Common myeloid progenitor, CD34-positive (primary cell): ENCODE measurements at places on chromosomes 3 and 15.

DNA sequence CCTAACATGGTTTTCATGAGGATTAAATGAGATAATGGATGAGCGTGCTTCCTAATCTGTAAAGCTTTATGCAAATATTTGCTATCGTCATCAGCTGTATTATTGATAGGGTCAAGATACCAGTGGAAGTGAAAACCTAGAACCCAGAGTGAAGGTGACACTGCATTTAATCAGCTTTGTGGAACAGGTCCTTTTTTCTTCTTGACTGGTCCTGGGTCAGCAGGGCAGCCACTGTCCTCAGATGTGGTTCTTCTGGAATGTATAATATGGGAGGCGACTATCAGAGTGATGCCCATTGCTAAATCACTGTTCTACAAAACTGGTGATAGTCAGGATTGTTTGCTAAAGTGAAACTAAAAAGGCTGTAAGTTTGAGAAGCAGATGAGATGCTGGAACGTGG, 41.4 kb downstream of the SORD start:
- no peak for DNase-seq

GRCh38 chr3:65734792-65735191, 303.9 kb downstream of the MAGI1 start:
- DNase-seq, result no peak

- no peak for DNase-seq
Observed at GRCh38 chr15:100021653-100022052, 288.4 kb upstream of the LYSMD4 start.

- DNase-seq, result peak; percentile 77
Observed at GRCh38 chr3:21792176-21792575, 41.2 kb upstream of the ZNF385D start.

DNA sequence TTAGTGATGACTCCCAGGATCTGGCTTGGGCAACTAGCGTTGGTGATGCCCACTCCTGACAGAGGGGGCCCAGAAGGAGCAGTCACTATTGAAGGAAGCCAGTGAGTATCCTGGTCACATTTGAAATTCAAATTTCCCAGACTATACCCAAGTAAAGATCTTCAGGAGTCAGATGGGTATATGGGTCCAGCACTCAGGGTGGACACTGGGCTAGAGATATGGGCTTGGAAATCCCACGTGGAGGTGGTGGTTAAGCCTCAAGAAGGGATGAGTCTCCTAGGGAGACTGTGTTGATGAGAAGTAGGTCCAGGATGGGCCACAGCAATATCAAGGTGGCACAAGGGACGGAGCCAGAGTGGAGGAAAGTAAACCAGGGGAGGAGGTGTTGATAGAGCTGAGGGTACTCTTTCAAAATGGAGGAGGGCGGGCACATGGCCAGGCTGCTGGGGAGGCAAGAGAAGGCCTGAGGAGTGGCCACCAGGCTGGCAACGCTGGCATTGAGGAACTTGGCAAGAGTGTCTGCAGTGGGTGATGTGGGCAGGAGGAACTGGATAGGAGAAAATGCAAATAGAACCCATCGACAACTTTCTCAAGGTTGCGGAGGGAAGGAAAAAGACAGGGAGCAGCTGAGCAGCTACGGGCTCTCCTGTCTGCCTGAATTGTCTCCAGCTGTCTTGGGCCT, 3.7 kb upstream of the SLCO2A1 start:
- no peak for DNase-seq

GRCh38 chr15:39582286-39582976, 1.6 kb downstream of the THBS1 start:
- no peak for DNase-seq

DNA sequence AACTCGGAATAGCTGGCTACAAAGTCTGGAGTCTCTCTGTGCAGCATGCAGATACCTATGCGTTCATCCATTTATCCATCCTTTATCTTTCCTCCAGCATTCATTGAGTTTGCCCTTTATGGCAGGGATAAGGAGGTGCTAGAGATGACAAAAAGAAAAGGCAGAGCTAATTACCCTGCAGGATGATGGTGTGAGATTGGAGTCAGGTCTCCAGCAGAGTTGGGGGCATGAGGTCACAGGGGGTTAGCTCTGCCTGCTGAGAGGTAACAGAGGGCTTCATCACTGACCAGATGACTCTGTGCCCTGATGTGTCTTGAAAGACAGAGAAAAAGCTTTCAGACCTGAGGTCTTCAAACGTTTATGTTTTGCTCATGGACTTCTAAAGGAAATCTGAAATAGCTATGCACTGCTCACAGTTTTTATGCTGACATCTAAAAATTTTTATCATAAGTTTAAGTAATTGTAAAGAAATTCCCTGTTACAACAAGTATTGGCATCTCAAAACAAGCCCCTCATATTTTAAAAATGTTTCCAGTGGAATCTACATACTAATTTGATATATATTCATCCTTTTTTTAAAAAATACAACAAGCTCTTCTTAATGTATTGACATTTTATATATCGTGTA, 132.3 kb upstream of the ANKRD28 start:
- DNase-seq, result no peak

DNA sequence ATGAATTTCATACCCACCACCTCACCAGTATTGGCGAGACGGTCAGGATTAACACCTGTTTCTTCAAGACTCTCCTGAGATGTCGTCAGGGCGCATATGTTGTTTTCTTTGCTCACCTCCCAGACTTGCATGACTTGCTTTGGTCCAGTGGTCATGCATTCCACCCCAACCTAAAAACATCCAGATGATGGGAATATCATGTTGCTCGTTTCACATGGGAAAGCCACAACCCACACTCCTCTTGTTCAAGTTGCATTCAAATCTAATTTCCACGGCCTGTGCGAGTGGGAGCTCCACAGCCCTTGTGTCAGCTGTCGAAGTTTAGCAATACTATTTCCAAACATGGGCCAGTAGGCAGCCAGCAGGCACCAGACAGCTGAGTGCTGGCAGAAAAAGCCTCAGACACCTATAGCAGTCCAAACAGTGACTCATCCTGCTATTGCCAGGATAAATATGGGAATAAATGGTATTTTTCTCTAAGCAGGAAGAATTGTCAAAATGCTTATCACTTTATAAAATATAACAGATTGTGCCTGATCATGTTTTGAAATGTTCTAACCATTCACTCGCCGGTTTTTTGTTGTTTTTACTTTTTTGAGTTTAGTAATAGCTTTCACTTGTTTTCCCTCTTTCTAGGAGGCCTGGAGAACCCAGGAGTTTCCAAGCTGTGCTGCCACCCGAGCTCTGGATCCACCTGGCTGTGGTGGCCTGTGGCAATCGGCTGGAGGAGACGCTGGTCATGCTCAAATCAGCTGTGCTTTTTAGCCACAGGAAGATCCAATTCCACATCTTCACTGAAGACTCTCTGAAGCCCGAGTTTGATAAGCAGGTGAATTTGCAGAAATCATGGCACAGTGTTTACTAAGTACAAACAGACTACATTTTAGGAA, 20.1 kb downstream of the GXYLT2 start:
- no peak for DNase-seq

DNA sequence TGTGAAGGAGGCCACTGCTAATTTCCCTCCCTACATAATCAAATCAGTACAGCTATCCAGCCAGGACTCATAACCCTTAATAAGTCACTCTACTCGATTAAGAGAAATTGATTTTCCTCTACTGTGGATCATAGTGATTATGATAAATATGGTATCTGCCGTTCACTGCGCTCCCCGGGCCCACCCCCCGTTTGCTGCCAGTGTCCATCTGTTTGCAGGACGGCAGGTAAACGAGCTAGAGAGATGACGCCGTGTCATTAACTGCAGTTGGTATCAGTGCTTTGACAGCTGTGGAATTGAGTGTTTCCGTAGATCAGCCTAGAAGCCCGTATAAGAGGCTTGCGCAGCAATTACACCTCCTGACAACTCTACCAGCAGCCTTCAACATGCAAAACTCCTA, 94.9 kb downstream of the ROBO2 start:
- DNase-seq, result no peak

DNA sequence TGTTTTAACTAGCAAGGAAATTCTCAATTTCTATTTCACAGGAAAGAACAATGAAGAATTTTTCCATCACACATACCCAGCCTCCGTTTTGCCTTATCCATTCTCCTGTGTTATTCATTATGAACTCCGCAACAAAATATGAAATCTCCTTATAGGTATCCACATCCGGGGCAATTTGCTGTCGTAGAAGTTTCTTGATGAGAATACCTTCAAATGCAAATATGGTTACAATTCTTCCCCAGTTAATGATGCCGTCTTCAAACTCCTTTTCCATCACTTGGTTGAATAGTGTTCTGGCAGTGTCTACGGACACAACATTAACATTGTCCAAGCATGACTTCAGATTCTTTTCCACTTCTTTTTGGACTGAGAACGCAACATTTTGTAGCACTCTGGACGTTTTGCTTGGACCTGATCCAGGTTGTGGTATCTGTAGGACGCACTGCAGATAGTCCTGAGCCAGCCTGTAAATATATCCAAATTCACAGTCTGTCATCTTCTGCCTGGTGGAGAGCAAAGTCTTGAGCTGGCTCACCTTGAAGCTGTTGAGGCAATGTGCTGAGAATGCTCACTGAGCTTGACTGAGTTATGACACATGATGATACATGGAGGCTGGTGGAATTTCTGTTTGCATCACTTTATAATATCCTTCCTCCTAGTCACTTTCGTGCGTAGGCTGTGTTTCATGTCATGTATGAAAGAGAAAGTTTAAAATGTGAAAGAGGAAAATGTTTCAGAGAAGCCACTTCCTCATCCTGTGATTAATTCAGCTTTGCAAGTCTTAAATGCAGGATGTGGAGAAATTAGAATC, at the start of gene BCL2A1:
BCL2A1 (minus strand) TSS at position 573 of the 811 bp plus-strand sequence; CDS start at position 496, 77 bp downstream.
- peak; percentile 90 for DNase-seq

DNA sequence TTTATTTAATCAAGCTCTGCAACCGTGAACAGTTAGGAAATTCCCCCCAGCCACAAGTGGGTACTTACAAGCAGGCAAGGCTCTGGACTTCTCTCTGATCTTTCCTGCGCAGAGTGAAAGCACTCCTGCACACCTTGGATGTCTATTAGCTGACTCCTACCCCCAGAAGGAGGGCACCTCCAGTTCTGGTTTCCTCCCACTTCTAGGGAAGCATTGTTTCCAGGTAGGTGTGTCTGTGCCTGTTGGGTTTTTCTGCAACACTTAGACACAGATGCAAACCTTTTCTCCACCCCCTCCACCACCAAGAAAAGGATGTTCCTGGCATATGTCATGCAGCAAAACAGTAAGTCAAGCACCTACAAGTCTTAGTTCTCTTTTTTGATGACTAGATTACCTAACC, at the start of gene ZBED2:
ZBED2 (minus strand) TSS at position 115 of the 400 bp plus-strand sequence. CDS start 1,145 bp downstream, outside the sequence.
- DNase-seq, result no peak

- no peak for DNase-seq
Observed at GRCh38 chr3:148131990-148132638, 565.6 kb upstream of the AGTR1 start.
